NCI-H187 (cell line): ENCODE measurements at places on chromosomes 12 and 14.

DNA sequence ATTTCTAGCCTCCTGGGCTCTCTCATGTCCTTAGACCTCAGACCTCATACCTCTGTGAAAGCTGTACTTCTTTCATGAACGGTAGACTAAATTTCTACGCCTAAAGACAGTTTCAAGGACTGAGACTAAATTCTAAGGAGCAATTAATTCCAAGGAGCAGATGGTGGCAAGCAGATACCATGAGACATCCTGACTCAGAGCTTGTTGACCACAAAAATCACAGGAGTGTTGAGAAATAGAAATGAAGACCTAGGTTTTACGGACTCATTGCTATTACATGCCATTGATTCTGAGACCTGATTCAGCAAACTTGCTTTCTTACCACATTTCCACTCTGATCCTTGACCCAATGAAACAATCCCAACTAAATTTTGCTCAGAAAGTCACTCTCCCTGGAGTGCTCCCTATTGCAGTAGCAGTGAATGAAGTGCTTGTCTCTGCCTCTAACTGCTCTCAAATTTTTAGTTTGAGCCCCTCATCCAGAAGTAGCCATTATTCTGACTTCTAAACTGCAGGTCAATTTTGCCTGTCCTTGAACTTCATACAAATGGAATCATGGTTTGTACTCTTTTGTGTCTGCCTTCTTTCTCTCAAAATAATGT lies 52.0 kb downstream of the PEX5 start:
- DNase-seq: no peak

DNA sequence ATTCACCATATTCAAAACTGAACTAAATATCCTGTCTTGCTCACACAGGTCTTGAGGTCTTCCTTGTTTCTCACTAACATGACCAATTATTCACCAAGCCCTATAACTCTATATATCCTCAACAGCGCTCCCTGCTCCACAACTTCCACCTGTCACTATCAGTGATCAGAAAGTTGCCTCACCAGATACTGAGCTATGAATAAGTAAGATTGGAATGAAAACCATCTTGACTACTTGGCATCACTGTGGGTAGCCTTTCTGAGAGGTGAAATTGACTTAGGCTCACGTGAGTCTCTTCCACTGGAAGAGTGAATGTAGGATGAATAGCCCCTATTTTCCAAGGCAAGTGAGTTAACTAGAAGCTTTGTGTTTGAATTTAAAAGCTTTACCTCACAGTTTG lies 167.1 kb downstream of the PIK3C2G start:
- no peak for DNase-seq

DNA sequence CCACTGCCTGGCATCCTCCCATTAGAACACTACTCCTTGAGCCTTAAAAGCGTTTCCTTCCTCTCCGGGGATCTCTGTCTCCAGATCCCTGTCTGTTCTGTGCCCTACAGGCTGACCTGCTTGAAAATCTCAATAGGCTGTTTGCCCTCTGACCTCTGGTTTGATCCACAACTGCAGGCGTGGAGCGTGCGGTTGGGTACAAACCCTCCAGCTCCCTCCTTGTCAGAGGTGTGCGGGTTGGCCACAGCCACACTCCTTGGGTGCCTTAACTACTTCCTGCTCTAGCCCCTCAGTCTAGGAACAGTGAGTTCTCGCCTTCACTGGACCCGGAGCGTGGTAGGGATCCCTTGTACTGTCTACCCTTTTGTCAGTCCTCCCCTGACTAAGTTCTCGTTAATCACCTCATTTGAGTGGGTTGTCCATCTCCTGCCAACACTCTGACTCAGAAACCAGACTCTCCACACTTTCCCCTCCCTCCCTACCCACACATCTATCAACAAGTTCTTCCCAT lies 33.1 kb downstream of the CMKLR1 start:
- no peak for DNase-seq

- DNase-seq: peak; percentile 22
Observed at GRCh38 chr14:81324011-81324410, 76.1 kb downstream of the STON2 start.

- no peak for DNase-seq
Observed at GRCh38 chr14:25122843-25123242, 72.9 kb upstream of the STXBP6 start.

DNA sequence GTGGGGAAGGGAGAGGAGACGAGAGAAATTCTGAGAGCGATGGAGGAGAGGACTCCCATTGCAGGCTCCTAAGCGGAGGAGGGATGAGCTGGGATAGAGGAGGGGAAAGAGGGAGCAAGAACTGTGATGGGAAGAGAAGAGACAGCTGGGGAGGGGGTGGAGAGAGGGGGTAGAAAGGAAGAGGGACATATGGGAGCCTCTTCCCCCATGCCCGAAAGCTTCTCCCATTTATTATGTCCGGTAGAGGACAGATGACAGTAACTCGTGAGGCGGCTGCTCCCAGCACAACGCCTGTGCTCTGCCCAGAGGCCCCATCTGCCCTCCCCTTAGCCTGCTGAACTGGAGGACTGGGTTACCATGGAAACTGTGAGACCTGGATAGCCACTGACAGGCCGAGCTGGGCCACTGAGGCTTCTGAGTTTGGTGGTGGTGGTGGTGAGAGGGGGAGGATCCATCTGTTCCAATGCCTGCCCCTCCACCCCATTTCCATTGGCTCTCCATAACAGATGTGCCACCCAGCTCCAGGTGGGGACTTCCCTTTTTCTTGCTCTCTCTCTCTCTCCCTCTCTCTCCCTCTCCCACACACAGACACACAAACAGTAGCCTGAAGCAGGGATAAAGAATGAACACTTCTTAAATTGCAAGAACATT lies 8.3 kb downstream of the CPNE6 start:
- no peak for DNase-seq

- no peak for DNase-seq
Observed at GRCh38 chr12:20507711-20508110, 139.4 kb downstream of the PDE3A start.

DNA sequence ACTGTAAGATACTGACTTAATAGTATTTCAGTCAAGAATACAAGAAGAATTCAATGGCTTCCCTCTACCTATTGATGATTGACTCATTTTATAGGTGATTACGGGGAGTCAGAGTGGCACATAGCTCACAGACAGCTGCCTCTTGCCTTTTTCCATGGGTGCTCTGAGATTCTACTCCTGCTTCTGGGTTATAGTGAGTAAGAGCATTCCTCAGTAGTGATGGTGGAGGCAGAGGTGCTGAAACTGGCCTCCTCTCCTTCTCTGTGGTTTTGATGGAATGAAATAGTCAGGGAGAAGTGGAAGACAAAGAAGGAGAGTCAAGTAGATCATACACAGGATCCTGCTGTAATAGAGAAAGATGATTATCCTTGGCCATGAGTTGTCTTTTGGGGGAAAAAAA lies 438.2 kb upstream of the FAR2 start:
- no peak for DNase-seq

- no peak for DNase-seq
Observed at GRCh38 chr14:68672609-68673285, 120.1 kb downstream of the ZFP36L1 start.

- DNase-seq: no peak
Observed at GRCh38 chr14:31988244-31988643, 88.9 kb upstream of the ARHGAP5 start.

- no peak for DNase-seq
Observed at GRCh38 chr12:120091371-120092090, 25.0 kb downstream of the RAB35 start.

- DNase-seq: no peak
Observed at GRCh38 chr12:25072906-25073650, 121.9 kb downstream of the DNAI7 start.

- DNase-seq: no peak
Observed at GRCh38 chr12:20629414-20630156, 65.5 kb upstream of the SLCO1C1 start.

- no peak for DNase-seq
Observed at GRCh38 chr14:19800282-19801117, 3.1 kb upstream of the OR4N2 start.
